ENCODE measurements at places on chromosomes 1 and 21.
A peak's percentile ranks its signal among the peaks of the same experiment; 100 is the strongest.

DNA sequence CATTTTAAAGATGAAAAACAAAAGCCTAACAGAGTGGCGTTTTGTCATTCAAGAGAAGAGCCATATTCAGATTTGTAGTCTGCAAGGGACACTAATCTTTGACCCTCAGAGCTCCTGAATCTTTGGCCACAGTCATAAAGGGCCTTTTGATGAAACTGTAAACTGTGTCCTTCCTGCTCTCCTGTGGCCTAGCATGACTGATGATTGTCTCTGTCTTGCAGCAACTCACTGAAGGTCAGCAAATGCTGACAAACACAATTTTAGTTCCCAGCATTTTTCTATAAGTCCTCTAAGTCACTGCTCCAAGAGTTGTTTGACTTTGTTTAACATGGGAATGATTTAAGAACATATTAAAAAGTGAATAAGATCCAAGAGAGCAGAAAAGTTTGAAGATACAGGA, 55.3 kb upstream of the PRELP start:
- DNase-seq = no peak

- DNase-seq = no peak
Observed at GRCh38 chr1:40382601-40383000, 9.1 kb downstream of the SMAP2 start.

DNA sequence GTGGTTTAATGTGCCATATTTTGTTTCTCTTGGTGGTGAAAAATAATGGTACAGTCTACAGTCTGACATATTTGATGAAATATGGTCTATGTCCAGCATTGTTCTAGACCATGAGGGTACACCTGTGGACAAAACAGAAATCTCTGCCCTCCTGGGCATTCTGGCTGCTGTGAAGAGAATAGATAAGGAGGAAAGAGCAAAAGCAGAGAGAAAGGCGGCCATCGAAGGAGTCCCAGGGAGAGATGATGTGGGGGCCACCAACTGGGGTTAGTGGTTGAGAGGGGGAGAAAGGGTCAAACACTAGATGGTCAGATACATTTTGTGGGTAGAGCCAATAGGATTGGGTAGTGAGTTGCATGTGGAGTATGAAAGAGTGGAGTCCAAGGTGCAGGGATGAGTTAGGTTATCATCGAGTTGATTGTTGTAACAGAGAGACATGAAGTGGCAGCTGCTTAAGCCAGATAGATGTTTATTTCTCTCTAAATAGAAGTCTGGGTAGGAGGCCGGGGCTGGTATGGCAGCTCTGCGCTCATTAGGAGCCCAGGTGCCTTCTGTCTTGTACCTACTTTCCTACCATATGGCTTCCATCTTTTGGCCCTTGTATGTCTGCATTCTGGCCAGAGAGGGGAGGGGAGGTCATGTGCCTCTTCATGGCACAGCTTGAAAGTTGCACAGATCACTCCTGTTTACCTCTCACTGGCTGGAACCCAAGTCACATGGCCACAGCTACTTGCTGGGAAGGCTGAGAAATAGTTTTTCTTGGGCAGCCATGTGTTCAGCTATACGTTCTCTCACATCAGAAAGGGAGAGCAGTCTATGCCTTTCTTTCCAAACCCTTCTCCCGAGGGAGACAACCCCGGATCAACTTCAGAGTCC, 13.0 kb downstream of the UBE4B start:
- DNase-seq = no peak

DNA sequence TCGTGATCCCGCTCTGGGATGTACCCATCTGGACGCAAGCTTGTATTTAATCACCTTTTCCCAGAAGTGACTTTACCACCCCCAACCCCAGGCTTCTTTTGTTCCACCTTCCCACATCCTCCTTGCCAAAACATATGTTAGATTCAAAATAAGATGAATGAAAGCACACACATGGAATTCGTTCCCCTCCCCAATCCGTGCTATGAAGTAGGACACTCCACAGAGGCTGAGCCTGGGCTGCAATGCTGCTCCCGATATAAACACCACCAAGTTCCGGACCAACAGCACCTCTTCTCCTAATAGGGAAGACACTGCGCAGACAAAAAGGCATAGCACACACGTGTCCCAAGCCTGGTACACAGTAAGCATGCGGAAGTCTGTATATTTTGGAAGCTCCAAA, 86.1 kb downstream of the CLSTN1 start:
- no peak for DNase-seq

DNA sequence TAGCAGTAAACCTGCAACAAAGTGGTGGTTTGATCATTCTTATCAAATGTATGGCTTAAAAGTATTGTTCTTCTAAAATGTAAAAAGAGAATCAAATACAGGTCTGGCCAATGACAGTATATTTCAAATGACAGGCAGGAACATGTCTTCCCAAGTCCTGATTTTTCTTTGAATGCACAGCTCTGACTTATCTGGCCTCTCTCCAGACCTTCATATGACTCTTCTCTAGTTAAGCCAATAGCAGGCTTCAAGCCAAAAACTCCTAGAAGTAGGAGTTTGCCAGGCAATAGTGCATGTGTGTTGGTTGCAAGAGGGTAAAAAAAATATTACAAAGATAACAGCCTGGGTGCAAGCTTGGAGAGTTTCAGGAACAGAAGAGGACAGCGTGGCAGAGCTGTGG, 345.5 kb downstream of the SMYD3 start:
- peak; percentile 52 for DNase-seq

DNA sequence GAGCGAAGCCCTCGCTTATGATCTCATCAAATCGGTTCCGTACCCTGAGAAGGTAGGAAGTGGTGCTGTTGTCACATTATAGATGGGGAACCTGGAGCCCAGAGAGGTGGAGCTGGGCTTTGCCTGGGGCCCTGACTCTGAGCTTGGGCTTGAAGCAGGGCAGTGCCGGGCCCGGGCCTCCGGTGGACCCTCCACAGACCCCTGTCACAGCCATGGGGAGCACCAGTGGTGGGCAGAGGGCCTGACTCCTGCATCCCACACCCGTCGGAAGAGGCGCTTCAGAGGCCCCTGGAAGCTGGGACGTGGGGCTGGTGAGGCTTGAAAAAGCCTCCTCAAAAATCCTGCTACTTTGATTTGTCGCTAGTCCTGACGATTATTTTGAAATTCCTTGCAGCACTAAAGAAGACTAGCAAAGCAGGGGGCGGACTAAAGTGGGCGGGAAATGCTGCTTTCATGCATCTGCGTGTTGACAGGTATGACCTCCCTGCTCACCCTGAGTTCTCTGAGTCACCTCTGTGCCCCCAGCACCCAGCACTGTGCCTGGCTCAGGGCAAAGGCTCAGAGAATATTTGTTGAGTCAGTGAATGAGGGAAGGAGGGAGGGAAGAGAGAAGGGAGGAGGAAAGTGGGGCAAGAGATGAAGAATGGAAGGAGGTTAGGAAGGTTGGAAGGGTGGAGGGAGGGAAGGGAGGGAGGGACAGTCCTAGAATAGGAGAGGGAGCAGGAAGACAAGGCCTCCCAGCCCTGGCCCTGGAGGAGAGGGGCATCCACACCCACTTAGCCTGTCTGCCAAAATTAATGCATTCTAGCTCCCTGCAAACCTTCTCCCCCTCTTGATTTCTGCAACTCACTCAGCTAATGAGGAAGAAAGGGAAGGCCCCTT, 262.8 kb upstream of the VAMP3 start:
- DNase-seq = no peak

GRCh38 chr1:214989341-214989740, 93.2 kb upstream of the KCNK2 start:
- peak; percentile 53 for DNase-seq

GRCh38 chr1:156747742-156748669, 3.5 kb downstream of the HDGF start:
- peak; percentile 14 for DNase-seq

DNA sequence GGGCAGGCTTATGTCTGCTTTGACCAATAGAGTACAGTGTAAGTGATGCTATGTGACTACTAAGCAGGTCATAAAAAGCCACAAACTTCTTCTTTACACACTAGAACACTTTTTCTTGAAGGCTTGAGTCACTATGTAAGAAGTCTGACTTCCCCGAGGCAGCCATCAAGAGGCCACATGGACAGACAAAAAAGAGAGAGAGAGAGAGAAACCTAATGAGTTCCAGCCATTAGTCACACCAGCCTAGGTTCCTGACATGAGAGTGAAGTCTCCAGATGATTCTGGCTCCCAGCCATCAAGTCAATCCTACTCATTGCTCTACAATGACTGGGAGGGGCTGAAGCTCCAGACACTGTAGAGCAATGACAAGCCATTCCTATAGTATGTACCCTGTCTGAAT, 101.4 kb downstream of the LHX9 start:
- peak; percentile 61 for DNase-seq

GRCh38 chr1:186094172-186094571, 280.9 kb downstream of the TPR start:
- peak; percentile 46 for DNase-seq

- DNase-seq = peak; percentile 87
Observed at GRCh38 chr1:20496241-20496661, 10.2 kb upstream of the CAMK2N1 start.

DNA sequence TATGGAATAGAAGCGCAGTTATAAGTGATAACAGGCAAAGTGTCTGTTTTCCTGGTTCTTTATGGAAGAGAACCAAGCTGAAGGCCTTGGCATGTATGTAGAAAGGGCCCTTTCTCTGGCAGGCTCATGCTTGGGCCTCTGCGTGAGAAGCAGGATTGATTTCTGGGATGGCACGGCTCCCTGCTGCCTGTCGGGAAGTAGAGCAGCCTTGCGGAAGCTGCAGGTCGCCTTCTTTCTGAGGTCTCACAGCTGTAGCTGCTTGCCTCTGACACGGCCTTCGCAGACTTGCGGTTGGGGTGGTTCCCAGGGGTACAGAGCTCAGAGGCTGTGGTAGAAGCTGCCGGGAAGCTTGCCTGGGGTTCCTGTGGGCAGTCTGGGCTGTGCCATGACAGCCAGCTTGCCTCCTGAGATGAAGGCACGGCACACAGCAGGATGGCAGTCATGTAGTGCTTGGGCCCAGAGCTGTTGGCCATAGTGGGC, 39.4 kb downstream of the TRAPPC10 start:
- no peak for DNase-seq

DNA sequence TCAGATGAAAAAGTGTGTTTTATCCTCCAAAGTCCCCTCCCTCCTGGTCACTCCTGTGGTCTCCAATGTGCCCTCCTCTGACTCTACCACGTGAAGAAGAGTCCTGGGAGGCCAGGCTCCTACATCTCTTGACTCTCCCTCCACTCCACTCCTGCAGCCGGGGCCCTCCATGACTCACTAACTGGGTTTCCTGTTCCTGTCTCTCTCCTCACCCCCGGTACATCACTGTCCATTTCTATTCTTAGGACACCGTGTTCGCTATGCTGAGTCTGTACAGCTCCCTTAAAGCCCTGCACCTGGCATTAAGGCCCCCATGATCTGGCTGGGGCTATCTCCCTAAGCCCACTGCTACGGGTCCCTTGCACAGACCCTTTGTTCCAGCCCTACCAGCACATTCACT, 93.4 kb downstream of the BCAR3 start:
- no peak for DNase-seq

DNA sequence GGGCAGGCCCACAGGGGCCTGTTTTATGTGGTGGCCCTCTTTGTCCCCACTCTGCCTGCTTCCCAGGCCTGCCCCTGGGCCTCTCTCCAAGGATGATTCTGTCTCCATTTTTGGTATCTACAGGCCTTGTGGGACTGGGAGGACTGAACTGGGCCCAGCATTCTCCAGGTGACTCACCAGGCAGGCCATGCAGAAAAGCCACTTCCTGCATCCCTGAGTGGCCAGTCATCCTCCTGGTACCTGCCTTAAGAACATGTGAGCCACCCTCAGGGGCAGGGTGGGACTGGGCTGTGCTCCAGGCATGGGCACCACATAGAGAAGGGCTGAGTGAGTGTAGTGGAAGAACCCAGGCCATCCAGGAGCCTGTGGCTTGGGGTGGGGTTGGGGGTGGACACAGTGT, 20.0 kb upstream of the BCAR3 start:
- peak; percentile 99 for DNase-seq

- DNase-seq = no peak
Observed at GRCh38 chr1:17755120-17755519, at the start of gene ACTL8. TSS of gene ACTL8 (plus strand) at chr1:17755333. CDS start at chr1:17823009, 67,676 bp downstream.

GRCh38 chr1:8712413-8713231, 104.8 kb downstream of the RERE start:
- DNase-seq = peak; percentile 69

- DNase-seq = no peak
Observed at GRCh38 chr1:29679828-29680558, 443.7 kb downstream of the PTPRU start.

- no peak for DNase-seq
Observed at GRCh38 chr1:225875044-225875815, 7.0 kb downstream of the TMEM63A start.

- peak; percentile 26 for DNase-seq
Observed at GRCh38 chr1:22978299-22978698, 5.6 kb upstream of the LACTBL1 start.

GRCh38 chr1:72013161-72013560, 269.2 kb downstream of the NEGR1 start:
- DNase-seq = no peak

- no peak for DNase-seq
Observed at GRCh38 chr1:246588159-246588721, 22.0 kb downstream of the CNST start.

Measured in astrocyte of the hippocampus (primary cell).